A549 treated with DMSO at 1 μM for 4 hours (cell line): ENCODE measurements at places on chromosomes 12 and 14. TPM values are rescaled to one million over a fixed set of nuclear protein-coding genes. Genes with fewer than 3 reads are reported as not detected.

TAS2R46 gene
- 0.11 TPM in 1 of 5 replicates, not detected in the others for total RNA-seq

PTCSC3 gene
- not detected in 5 replicates for total RNA-seq

ADCY4 gene
- total RNA-seq: not detected in 5 replicates

NTF3 gene
- not detected in 5 replicates for total RNA-seq

GUCY2C gene
- 0.02 to 0.06 TPM (median 0.03 TPM) in 3 of 5 replicates, not detected in the others for total RNA-seq

RNU4-1 gene
- not detected in 5 replicates for total RNA-seq

IL22 gene
- not detected in 5 replicates for total RNA-seq

CRACR2A gene
- 1.5 to 1.8 TPM (median 1.6 TPM) in 5 replicates for total RNA-seq

REC8 gene
- total RNA-seq: 3.4 to 6.4 TPM (median 4.3 TPM) in 5 replicates

KRT75 gene
- 0.12 to 0.26 TPM (median 0.18 TPM) in 5 replicates for total RNA-seq

KCNJ8 gene
- 0.25 to 0.59 TPM (median 0.47 TPM) in 5 replicates for total RNA-seq

BCL7A gene
- total RNA-seq: 11.3 to 14.5 TPM (median 11.7 TPM) in 5 replicates

GPR132 gene
- total RNA-seq: 0.41 to 0.71 TPM (median 0.67 TPM) in 5 replicates

BEGAIN gene
- 8.2 to 13.7 TPM (median 10.0 TPM) in 5 replicates for total RNA-seq

EGLN3 gene
- total RNA-seq: 3.7 to 6.1 TPM (median 5.1 TPM) in 5 replicates

SMCO3 gene
- not detected in 5 replicates for total RNA-seq

IGFBP6 gene
- total RNA-seq: 169 to 240 TPM (median 226 TPM) in 5 replicates

ITPR2 gene
- 1.7 to 3.0 TPM (median 2.4 TPM) in 5 replicates for total RNA-seq

INHBE gene
- total RNA-seq: 0.07 to 0.22 TPM (median 0.15 TPM) in 4 of 5 replicates, not detected in the other
